Suppressor macrophage treated with lipopolysaccharide for 1 hour (primary cell): ENCODE measurements at places on chromosomes 11 and 22.

DNA sequence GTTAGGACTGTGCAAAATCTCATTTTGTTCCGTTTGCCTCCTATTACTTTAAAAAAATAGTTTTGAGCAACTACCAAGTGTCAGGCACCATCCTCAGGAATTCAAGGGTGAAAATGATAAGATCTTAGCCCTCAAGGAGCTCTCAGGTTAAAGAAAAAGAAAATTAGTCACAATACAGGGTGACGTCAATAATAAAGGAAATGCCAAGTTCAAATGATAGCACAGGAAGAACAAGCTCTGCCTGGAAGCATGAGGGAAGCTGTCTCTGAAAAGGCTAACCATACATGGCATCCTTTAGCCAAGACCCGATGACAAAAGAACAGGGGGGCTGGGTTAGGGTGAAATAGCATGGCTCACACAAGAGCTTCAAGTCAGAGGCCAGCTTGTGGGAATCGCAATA lies 11.1 kb upstream of the MPZL2 start:
- DNase-seq: no peak

DNA sequence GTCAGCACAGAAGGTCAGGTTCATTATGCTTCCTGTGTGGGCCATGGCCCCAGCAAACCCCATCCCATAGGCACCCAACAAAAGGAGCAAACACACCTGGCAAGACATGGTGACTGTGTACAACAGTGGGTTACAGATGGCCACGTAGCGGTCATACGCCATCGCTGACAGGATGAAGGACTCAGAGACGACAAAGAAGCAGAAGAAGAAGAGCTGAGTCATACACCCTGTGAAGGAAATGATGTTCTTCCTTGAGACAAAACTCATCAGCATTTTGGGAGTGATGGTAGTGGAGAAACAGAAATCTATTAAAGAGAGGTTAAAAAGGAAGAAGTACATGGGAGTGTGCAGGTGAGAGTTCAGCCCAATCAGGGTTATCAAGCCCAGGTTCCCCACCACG lies 309 bp downstream of the OR8B12 start:
- peak; percentile 25 for DNase-seq

GRCh38 chr22:35275580-35275979 lies 18.3 kb downstream of the HMGXB4 start:
- no peak for DNase-seq

GRCh38 chr22:40330086-40330485 lies 16.2 kb upstream of the ADSL start:
- DNase-seq: no peak

GRCh38 chr22:49197986-49198704 lies 629.5 kb downstream of the BRD1 start:
- DNase-seq: no peak

DNA sequence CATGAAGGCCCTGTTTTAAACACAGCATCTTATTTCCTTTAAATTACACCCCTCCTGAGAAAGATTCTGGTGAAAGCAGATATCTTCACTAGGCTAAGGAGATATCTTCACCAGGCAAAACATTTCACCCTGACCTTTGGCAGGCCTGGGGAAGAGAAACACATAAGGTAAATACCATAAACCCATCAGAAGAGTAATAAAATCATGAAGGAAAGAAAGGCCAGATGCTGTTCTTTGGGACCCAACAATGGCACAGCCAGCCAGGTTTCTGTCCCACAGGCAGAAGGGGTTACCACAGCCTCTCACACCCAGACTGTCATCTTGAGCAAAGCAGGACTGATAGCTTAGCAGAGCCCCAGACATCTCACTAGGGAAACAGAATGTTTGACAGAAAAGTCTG lies 125.4 kb downstream of the CCDC34 start:
- no peak for DNase-seq

GRCh38 chr11:110377434-110377833 lies 52.3 kb upstream of the FDX1 start:
- peak; percentile 47 for DNase-seq

GRCh38 chr11:72513411-72513810 lies 79.1 kb upstream of the CLPB start:
- DNase-seq: no peak

DNA sequence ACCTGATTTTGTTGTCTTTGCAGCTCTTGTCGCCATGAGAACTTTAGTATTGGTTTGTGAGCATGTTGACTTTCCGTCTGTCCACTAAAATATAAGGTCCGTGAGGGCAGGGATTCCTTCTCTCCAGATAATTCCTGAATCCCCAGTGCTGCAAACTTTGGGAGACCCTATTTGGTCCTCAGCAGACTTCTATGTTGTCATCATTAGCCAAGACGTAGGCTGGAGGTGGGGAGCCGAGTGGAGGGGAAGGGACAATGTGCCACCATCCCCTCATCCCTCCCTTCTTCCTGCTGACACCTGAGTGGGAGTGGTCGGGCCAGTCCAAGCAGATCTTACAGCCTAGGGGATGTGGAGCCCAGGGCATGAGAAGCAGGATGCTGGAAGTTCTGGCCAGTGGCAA lies 690.6 kb downstream of the TBC1D22A start:
- DNase-seq: no peak

GRCh38 chr11:76234416-76235232 lies 28.3 kb upstream of the WNT11 start:
- peak; percentile 74 for DNase-seq

- DNase-seq: no peak
Measured at GRCh38 chr11:114196997-114197703, 99.0 kb upstream of the NNMT start.

DNA sequence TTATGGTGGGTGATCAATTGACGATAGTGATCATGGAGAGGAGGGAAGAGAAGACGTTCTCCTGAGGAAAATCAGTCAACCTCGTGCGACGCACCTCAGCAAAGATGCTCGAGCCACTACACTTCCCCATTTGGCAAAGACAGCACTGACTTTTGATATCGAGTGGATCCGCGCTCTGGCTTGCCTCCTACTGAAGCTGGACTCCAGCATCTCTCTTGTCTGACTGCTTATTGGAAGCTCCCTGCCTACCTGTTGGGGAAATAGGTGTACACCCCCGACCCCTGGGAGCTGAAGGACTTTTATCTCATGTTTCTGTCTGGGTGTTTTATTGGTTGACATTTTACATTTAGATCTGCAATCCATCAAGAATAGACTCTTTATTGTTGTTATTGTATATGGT lies 476.8 kb upstream of the B3GAT1 start:
- DNase-seq: no peak

DNA sequence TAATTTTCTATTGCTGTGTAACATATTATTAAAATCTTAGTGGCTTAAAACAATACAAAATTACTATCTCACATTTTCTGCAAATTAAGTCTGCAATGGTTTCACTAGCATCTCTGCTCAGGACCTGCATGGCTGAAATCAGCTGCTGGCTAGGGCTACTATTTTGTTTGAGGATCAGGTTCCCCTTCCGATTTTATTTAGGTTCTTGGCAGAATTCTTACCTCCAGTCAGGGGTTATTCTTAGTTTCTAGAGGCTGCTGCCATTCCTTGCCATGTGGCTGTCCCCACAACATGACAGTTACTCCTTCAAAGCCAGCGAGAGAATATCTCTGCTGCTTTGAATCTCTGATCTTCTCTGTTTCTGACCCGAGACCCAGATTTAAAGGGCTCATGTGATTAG lies 424.5 kb upstream of the ANO5 start:
- DNase-seq: no peak

DNA sequence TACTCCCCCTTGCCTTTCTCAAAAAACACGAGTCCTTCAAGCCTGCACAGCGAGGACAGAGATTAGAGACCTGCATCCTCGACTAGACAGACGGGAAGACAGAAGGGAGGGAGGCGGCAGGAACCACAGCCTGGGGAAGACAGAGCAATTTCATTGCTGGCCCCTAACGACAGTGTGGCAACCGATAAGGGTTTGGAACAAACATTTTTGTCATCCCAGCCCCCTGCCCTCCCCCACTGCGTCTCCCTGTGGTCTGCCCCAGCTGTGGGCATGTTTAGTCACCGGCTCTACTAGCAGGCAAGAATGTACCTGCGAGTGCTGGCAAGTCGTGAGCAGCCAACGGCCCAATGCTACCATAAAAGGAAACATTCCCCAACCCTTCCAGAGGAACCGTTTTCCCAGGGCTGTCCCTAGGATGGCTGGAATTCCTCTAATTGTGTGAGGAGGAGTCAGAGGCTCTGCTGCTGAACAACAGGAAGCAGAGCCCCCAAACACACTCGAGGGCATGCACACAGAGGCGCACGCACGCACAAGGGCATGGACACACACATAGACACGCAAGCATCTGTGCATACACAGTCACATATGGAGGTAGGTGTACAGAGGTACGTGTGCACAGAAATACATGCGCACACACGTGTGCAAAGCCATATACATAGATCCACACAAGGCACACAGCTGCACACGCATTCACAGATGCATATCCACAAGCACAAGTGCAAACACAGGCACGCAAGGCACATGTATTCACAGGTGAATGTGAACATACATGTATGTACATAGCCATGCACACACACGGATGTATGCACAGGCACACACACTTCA lies 58.3 kb downstream of the MYH9 start:
- DNase-seq: no peak

- no peak for DNase-seq
Measured at GRCh38 chr11:134366254-134366653, 34.5 kb downstream of the GLB1L2 start.

GRCh38 chr11:63530021-63530420 lies 6.6 kb upstream of the PLAAT4 start:
- no peak for DNase-seq
